ENCODE measurements at places on chromosomes 4 and X.

DNA sequence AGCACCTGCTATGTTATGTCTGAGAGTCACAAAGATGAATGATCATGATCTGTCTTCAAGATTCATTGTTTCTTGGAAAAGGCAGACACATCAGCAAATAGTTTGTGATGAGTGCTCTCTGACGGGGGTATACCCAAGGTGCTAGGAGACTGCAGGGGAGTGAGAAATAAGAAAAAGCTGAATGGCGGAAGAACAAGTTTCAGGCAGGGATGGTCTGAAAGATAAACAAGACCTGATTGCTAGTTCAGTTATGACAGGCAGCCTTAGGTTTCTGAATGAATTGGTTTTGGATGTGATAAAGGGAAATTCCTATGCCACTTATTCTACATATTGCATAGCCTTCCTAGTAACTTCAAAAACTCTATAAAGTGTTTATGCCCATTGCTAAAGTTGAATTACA is 327.0 kb upstream of the DKK2 start:
- no peak for DNase-seq

- no peak for DNase-seq
These were observed 67.4 kb downstream of the ZNF182 start for GRCh38 chrX:47936224-47936939.

DNA sequence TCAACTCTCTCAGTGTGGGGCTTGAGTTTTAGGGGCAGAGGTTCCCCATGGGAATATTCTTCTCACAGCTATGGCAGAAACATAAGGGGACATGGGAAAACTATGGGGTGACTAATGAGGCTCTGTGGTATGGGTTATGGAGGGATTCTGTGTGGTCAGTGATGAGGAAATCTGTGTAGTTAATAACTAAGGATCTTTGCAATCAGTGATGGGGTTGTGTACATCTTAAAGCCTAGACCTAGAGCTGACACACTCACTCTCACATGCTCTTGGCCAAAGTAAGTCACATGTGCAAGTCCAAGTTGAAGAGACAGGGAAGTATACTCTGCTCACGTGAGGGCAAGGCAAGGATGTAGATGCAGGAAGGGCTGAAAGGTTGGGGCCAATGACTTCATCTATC is 86.4 kb upstream of the UXT start:
- DNase-seq = no peak

GRCh38 chrX:104721854-104722253 is 155.9 kb downstream of the IL1RAPL2 start:
- no peak for DNase-seq

- DNase-seq = no peak
These were observed 115.6 kb downstream of the FHIP1A start for GRCh38 chr4:151524610-151525009.

DNA sequence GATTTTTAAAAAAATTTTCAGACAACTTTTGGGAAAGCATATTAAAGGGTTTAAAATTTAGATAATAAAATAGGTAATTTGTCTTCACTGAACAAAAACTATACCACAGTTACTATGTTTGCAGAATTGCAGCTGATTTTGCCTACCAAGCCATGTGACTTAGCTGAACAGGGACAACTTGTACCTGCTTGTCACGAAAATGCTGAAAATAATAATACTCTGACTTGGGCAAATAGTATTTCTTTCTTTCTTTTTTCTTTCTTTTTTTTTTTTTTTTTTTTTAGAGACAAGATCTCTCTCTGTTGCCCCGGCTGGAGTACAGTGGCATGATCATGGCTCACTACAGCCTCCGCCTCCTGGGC is 225.2 kb upstream of the PPP1R2C start:
- DNase-seq = no peak

DNA sequence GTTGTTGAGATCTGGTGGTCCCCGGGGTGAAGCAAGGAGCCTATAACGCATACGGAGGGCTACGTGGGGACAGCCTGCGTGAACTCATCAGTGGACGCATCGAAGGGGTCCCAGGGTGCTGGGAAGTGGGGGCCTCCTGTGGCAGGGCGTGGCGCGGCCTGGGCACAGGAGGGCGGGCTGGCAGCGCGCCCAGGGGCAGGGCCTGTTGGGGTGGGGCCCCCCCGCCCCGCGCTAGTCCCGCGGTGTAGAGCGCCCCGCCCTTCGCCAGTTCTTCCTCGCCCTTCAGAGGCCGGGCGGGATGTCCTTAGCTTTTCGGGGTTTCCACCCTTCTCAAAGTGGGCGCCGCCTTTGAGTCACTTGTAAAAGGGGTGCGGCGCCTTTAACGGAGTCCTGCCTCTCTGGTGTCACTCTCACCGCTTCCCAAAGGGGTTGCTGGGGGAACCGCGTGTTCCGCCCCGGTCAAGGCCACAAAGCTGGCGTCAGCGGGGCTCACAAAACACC is 632 bp downstream of the PLP2 start:
- no peak for DNase-seq

- no peak for DNase-seq
These were observed 44.6 kb downstream of the GABRB1 start for GRCh38 chr4:47075919-47076318.

GRCh38 chrX:153818571-153819383 is 11.6 kb downstream of the PDZD4 start:
- no peak for DNase-seq

DNA sequence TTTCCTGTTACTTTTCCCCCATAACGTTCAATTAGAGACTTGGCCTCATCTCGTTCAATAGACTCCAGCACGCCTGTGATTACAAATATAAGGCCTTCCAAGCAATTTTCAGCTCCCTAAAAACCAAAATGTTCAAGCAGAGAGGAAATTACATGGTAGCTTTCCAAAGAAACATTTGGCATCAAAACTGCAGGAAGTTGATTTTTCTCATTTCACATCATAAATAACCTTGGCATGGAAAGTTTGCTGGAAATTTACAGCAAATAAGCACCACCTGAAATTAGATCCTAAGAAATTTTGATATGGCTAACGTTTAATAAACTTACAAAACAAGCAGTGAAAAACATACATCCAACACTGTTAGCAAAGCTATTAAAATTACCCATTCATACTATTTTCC is 53.3 kb downstream of the RFC1 start:
- no peak for DNase-seq

DNA sequence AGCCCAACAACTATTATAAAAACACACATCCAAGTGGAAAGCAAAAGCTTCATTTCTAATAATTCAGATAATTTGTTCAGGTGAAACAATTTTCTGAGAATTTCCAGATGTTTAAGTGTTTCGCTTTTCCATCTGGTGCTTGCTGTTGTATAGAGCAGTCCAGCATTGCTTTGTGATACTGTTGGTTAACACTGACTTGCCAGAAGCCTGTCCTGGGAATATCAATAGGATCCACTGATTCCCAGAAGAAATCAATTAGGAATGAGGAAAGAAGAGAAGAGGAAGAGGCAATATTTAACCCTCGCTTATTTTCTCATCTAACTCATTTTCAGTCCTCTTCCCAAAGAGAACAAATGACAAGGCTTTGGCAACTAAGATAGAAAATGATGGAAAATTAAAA is 94.9 kb upstream of the DDIT4L start:
- no peak for DNase-seq

DNA sequence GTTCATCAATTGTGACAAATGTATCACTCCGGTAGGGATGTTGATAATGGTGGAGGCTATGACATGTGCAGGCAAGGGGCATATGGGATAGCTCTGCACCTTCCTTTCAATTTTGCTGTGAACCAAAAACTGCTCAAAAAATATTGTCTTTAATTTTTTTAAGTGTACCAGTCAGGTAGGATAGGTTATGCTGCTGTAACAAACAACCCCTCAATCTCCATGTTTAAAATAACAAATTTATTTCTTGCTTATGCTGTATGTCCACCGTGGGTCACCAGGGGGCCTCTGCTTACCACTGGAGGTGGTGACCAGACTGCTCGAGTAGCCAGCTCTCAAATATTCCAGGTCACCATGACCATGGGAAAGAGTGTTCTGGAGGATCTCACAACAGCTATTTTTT is 23.4 kb upstream of the MSX1 start:
- DNase-seq = no peak

DNA sequence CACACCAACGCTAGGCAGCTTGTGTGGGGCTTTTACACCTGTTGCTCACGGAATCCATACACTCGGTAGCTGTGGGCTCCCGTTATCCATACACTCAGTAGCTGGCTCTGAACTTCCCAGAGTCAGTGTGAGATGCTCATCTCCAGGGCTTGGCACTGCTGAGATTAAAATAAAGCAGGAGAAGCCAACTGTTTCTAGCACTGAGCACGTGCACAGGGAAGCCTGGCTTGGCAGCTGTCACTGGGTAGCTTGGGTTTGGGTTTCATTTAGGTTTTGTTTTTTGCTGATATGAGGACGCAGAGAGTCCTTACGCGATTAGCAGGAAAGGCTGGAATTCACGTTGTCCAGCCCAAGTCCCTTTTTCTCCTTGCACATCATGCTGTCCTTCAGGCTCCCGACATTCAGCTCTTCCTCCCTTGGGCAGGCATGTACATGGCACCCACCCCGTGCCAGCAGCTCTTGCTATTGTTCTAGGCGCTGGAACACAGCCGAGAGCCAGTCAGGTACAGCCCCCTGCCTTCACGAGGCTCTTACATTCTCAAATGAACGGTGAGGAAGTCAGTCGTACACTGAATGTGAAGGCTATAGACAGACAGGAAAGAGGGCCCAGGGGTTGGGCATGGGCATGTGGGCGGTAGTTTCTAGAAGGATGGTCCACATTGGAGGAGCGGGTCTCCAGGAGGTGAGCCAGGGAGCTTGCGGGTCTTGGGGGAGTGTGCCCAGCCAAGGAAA is 25.9 kb downstream of the NSG1 start:
- no peak for DNase-seq

- DNase-seq = no peak
These were observed 74.0 kb upstream of the KLF3 start for GRCh38 chr4:38590046-38590445.

Data from NCI-H526 (cell line).